A172 (cell line): ENCODE measurements at places on chromosomes 7 and 10.

DNA sequence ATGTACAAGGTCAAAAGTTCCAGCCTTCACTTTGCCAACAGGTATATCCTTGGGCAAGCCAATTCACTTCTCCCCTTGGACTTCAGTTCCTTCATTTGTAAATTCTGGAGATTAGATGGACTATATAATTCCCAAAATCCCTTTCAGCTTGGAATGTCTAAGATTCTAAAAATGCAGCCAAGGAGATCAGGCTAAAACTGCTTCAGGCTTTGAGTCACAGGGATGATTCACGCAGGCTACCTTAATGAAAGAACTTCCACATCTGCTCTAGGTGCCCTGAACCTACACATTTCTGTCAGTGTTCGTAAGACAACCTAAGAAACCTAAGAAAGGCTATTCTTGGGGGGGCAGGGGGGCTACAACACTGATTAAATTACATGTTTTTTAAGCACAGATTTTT lies 7.1 kb downstream of the CPVL start:
- DNase-seq = peak; percentile 84

DNA sequence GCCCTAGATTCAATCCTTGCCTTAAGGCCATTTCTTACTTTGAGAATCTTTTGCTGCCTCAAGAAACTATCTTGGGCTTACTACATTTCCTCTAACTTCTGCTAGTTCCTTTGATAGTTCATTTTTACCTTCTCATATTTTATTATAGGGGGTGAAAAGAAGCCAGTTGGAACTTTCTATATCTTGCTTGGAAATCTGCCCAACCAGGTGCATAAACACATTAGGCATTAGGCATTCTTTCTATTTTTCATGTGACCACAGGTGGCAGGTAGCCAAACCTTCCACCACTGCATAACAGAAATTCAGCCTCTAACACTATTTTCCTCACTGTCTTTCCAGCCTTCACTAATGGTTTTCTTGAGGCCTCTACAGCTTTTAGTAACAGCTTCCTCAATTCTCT lies 300.0 kb upstream of the SP8 start:
- peak; percentile 47 for DNase-seq

- DNase-seq = no peak
These were observed 65.7 kb downstream of the ORC5 start for GRCh38 chr7:104142147-104142546.

DNA sequence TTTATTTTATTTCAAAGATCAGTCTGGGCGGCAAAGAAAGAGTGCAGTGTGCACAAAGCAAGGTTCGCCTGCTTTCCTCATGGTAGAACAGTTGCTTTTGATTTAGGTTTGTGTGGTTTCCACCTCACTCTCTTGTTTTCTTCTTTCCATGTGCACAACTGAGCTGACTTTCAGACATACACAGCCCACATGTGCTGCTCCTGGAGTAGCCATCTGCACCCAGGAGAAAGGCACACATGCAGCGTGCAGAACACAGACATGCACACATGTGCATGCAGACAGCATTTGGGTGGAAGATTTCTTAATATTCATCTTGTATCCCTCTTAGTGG lies 302.1 kb downstream of the FZD1 start:
- DNase-seq = no peak

- DNase-seq = no peak
These were observed 32.3 kb upstream of the IL6 start for GRCh38 chr7:22694597-22695207.

DNA sequence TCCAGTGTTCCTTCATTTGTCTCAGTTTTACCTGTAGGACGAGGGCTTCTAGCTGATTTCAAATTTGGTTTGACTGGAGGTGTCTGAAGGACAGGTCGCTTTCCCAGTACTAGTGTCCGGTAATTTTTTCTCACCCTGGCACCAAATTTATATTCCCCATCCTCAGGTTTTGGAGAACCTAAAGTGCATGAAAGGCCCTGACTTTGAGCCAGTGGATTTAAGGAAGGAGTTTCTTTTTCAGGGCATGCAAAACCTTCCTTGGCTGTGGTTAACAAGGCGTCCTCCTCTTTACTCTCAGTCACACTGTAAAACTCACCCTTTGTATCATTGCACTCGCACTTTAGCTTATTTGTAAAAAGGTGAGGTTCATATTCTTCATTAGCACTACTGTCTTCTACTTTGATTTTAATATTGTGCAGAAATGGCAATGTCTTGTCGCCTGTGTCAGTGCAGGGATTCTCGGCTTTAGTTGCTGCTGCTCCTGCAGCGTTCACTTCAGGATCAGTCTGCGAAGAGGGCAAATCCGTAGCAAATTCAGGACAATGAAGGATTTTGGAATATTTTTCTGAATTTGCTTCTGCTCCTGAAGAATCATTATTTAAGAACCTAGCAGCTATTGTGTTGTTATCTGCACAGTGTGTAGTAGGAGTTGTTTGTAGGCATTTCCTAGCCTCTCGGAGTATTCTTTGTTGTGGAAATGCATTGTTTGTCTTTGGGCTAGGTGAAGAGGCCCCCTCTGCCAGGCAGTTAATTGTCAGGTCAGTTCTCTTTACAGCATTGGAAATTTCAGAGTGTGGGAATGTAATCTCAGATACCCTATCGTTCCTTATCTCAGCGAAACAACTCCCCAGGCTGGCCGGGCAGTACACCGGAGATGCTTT lies 9.9 kb downstream of the SKIDA1 start:
- DNase-seq = peak; percentile 4

DNA sequence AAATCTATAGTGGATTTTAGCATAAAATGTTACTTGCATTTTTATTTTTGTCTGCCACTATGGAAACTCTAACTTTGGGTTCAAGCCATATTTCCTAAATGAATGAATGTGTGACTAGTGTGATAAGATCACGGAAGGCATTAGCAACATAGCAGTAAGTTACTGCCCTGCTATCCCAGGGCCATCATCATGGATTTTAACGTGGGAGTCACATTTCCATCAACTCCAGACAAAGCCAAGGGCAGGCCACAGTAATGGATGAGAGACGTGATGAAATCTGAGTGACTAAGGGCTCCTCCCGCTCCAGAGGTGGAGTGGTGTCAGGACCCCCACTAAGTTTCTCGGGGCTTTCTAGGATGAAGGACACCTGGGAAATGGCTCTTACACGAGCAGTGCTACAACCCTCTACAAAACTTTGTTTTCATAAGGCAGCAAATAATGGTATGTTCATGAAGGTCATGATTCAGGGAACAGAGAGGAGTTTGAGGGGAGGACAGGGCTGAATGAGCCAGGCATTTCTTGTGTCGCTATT lies 34.3 kb downstream of the C10orf120 start:
- DNase-seq = no peak

GRCh38 chr7:156151658-156152057 lies 339.4 kb upstream of the SHH start:
- DNase-seq = no peak

GRCh38 chr7:136870866-136871487 lies 2.5 kb downstream of the CHRM2 start:
- DNase-seq = no peak

- peak; percentile 76 for DNase-seq
These were observed 165.4 kb downstream of the BMPER start for GRCh38 chr7:34070511-34071323.

DNA sequence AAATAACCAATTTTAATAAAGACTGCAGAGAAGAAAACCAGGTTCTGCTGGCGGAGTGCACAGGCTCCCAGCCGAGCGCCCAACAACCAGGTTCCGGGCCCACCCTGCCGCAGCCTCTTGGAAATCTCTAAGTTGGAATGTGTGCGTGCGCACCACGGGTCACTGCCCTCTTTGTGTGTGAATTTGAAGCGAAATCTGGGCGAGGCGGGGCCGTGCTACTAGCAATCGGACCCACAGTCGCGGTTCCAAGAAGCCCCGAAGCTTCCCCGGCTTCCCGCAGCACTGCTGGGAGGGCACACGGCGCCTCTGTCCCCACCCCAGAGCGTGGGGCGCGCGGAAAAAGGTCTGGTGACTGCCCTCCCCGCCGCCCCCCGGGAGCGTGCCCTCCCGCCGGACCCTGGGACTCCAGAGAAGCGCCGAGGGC lies 666 bp upstream of the MAP3K8 start:
- DNase-seq = peak; percentile 63

- DNase-seq = no peak
These were observed 39.5 kb downstream of the LHFPL3 start for GRCh38 chr7:104367926-104368325.

DNA sequence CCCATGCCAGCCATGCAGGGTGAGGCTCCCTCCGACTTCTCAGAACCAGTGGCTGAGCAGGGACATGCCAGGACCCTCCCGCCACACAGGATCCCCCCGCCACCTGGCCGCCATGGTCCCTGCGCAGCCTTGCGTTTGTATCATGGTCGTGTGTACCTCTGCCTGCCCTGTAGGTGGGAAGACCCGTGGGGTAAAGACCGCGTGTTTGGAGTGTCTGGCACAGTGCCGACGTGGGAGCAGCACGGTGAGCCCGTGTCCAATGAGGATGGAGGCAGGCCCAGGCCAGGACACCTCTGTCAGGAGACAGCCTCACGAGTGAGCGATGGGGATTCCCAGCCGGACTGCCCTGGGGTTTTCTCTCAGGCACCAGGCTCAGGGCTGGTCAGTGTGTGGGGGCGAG lies 31.9 kb downstream of the NKX6-2 start:
- DNase-seq = no peak

- no peak for DNase-seq
These were observed 139.5 kb downstream of the KMT2E start for GRCh38 chr7:105153531-105153930.

DNA sequence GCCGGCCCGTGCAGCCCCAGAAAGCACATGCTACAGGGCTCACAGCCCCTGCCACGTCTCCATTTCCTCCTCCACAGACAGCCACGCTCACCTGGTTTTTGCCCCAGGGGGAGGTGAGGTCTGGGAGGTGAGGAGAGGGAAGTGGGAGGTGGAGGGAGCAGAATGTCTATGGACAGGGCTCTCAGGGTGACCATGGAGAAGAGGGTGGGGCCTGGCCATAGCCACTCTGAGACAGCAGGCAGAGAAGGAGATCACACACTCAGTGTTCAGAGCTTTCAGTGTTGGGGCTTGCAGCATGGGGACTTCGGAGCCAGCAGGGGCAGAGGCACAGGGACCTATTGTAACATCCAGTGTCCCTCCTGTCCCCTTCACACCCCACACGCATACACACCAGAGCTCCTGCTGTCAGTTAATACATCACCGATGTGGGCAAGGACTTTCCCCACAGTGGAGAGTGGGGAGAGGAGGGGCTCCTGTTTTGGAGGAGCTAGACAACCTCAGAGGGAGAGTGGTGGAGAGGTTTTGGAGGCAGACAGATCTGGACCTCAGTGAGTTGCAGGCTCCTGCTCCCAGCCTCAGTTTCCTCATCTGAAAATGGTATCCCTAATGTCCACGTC lies 14.4 kb downstream of the WDFY4 start:
- no peak for DNase-seq

GRCh38 chr10:132551808-132552130 lies 14.2 kb downstream of the INPP5A start:
- DNase-seq = no peak

DNA sequence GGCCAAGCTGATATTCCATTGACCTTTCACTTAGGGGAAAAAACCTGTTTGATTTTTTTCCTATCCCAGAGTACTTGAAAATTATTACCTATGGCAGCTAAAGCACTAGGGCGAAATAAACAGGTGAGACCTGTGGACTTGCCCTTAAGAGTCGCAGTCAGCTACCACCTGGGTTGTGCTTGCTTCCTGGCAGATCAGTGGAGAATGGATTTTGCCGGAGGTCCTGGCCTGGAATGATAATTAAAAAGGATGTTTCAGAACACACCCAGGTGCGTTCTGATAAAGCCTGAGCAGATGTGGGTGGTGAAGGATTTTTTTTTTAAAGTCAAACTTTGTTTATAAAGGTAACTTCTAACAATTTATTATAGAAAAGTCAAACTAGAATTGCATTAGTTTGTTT lies 59.1 kb downstream of the AUTS2 start:
- DNase-seq = no peak

GRCh38 chr7:94135180-94135579 lies 131.0 kb upstream of the BET1 start:
- no peak for DNase-seq

GRCh38 chr7:14233868-14234369 lies 244.5 kb upstream of the ETV1 start:
- DNase-seq = no peak

GRCh38 chr7:141342621-141343408 lies 208.4 kb upstream of the AGK start:
- DNase-seq = no peak

- no peak for DNase-seq
These were observed 114.5 kb upstream of the INSYN2A start for GRCh38 chr10:127310923-127311322.

- no peak for DNase-seq
These were observed 101.8 kb downstream of the CABCOCO1 start for GRCh38 chr10:61764486-61764885.

DNA sequence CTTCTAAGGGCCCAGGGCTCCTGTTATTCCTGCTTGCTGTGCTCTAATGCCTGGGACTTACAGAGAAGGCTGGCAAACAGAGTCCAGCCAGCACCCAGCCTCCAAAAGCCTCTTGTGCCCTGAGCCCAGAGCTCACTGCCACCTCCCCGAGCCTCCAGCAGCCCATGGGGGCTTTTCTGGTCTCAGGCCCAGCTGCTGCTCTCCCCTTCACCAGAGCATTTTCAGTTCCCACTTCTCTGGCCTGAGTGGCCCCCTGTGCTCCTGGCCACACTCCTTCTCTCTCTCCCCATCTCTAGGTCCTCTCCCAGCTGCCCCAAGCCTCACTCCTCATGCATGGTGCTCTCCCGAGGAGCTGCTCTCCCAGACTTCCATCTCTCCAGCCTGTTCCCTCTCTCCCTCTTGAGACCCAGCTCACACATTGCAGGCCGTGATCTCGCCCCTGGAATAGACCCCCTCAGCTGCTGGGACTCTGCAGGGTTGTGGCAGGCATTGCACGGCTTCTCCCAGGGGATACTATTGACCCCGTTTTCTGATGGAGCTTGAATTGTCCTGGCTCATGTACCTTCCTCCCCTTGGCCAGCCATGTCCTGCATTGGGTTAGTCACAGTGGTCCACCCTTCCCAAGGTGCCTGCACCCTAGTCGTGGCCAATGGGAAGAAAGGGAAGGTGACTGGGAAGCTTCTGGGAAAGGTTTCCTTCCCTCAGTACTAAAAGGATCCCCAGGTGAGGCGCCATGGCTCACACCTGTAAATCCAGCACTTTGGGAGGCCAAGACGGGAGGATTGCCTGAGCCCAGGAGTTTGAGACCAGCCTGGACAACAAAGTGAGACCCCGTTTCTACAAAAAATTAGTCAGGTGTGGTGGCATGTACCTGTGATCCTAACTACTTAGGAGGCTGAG lies 9.0 kb upstream of the RASSF4 start:
- DNase-seq = no peak

DNA sequence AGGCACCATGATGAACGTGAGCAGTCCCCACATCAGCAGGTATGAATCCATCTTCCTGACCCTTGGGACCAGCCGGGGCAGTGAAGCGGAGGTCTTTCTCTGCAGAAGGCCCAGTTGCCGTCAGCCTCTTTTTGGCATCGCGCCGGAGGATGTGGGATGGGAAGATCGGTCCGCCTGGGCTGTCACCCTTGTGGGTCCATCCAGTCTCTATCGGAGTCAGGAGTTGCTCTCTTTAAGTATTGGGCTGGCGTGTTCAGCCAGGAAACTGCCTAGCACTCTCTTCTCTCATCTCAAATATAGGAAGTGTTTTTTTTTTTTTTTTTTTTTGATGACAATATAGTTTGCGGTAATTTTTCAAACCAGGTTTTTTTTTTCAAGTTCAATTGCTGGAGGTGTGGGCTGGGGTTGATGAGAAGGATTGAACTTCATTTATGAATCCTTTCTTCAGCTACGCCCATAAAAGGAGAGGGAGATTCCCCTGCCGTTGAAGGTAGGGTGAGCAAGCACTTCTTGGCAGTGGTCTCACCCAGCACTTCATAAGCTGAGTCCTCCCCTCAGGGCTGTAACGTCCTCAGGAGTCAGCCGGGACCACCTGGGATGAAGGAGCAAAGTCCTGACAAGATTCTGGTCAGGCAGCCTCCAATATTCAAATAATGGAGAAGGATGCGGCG lies at the start of gene IL2RA:
Gene IL2RA (minus strand): TSS at position 267 of the 671 bp plus-strand sequence. CDS start 216 bp downstream, at position 51.
- DNase-seq = no peak
